ENCODE measurements at places on chromosomes 11 and 22.

- DNase-seq: no peak
These were observed 426 bp downstream of the LZTR1 start for GRCh38 chr22:20982563-20982882.

- DNase-seq: no peak
These were observed 53.3 kb upstream of the SUSD2 start for GRCh38 chr22:24128021-24128420.

GRCh38 chr22:17966403-17966717, 58.0 kb downstream of the MICAL3 start:
- DNase-seq: no peak

- DNase-seq: no peak
These were observed 32.6 kb downstream of the SHANK3 start for GRCh38 chr22:50705219-50705691.

GRCh38 chr22:45612940-45613339, 58.7 kb upstream of the ATXN10 start:
- no peak for DNase-seq

DNA sequence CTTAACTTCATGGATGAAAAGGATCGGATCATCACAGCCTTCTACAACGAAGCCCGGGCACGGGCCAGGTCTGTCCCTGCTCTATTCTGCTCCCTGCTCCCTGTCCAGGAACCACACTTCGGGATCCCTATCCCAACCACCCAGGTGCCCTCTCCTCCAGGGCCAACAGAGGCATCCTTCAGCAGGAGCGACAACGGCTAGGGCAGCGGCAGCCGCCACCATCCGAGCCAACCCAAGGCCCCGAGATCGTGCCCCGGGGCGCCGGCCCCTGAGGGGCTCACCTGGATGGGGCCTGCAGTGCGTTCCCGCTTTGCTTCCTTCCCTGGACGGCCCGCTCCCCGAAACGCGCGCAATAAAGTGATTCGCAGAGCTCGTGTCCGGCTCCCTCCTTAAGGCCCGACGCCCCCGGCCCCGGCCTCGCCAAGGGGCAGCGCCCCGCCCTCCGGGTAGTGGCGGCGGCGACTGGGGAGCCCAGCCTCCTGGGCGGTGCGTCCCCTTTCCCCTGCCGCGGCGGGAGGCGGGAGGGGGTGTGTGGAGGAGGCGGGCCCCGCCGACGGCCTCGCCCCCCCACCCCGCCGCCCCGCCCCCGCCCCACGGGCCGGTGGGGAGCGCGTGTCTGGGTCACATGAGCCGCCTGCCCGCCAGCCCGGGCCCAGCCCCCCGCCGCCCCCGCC, at the start of gene VEGFB:
VEGFB (plus strand) TSS at position 672 of the 674 bp plus-strand sequence. CDS start 250 bp downstream, outside the sequence.
- DNase-seq: peak; percentile 65

DNA sequence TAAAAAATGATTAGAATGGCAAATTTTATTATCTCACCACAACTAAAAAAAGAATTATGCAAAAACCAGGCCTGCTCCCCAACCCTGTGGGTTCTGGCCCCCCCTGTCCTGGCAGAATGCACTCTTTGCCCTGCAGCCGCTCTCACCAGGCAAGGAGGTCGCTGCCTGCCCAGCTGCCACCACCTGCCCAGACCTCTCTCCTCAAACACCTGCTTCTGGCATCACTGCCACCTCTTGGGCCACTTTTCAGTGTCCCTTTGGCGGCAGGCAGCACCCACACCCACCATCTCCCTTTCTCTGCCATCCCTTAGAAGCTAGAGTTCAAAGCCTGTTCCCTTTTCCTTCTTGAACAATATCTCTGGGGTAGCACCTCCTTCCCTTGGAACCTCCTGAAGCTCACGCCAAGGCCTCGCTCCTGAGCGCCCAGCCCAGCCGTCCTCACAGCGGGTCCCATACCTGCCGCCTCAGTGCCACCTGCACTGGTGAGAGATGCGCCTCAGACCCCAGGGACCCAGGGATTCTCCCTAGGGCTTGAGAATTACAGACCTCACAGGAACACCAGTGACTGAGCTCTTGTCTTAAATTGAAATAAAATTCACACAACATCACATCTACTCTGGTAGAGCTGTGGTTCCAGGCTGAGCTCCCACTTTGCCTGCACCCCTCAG, 44.6 kb downstream of the SGSM3 start:
- DNase-seq: peak; percentile 30

GRCh38 chr11:130129922-130130321, 29.7 kb upstream of the ST14 start:
- no peak for DNase-seq

DNA sequence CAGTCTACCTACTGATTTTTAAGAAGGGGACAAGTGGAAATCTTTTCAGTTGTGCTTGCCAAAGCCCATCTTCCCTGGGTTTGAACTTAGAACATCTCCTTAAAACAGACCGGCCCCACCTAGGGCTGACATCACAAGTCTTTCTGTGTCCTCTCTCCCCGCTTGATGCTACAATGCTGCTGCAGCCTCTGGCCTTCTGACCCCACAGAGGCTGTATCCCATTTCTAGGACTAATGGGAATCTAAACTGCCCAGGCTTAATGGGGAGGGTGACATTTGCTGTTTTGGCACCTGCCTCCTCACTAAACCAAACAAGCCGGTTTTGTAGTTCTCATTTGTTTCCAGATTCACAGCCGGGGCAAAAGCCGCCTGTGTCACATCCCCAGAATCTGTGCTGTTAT, 121.3 kb upstream of the CADM1 start:
- DNase-seq: no peak

GRCh38 chr11:104819107-104819506, 79.2 kb downstream of the CASP12 start:
- no peak for DNase-seq

DNA sequence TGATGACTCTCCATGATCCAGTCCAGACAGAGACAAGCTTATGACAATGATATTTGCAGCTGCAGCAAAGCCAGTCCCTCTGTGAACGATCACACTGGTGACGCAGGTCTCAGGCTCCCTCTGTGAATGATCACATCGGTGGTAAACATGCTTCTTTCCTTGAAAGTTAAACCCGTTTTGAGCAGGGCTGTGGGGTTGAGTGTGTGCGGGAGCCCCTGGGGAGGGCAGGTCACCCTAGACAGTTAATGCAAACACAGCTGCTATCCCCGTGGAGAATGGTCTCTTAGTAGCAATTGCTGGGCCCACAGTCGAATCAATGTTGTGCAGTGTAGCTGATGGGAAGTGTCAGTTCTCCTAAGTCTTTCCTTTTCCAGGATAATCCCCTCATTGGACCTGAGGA, 71.0 kb upstream of the KIRREL3 start:
- DNase-seq: no peak

DNA sequence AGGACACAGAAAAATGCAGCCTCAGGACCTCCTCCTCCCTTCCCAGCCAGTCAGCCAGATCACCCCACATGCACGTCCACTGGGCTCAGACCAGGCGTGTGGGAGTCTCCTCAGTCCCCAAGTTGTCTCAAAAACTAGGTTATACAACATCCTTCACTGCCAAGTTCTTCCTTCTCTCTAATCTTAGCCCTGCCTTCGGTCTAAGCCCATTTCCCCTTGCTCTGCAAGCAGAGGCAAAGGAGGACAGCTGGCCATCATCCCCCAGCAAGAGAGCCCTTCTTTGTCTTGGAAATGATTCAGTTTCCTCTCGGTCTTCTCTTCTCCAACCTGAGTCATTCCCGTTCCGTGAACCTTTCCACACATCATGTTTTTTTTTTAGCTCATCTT, 14.0 kb upstream of the NRGN start:
- DNase-seq: peak; percentile 34

GRCh38 chr11:115377882-115378296, 126.3 kb downstream of the CADM1 start:
- DNase-seq: no peak

- DNase-seq: no peak
These were observed 1.3 kb downstream of the ABTB2 start for GRCh38 chr11:34356576-34356912.

- no peak for DNase-seq
These were observed 14.1 kb downstream of the KBTBD3 start for GRCh38 chr11:106063009-106063408.

GRCh38 chr11:39910087-39910486, 1549.4 kb downstream of the LRRC4C start:
- no peak for DNase-seq

DNA sequence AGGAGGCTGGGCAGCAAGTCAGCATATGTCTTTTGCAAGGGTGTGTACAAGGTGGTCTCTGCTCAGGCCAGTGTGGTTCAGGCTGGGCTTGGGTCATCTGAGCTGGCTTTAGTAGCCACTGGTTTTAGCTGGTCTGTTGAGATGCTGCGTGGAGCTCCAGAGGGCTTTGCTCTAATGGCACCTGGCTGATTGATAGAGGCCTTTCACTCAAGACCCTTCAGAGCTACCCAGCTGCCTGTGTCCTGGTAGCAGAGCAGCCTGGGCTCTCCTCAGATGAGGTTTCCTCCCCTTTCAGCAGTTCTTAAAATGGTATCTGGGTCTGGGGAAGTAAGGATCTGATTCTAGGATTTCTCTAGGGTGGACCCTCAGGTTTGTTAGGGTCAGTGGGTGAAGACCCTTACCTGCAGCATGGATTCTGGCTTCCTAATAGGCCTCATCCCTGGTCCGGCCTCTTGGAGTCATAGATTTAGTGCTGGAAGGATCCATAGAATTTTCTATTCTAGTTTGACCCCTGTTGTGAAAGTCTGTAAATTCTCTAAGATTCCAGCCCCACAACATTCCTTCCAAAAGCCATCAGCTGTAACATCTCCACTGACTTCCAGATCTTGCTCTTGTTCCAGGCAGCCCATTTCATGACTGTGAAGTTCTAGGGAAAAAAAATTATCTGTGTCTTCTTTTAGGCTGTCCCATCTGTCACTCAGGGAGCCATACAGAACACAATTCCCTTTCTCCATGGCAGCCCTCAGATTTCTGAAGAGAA, 190.2 kb upstream of the ZBED5 start:
- no peak for DNase-seq
